Dermis microvascular lymphatic vessel endothelial cell (primary cell): ENCODE measurements at places on chromosomes 3 and 15.
A peak's percentile ranks its signal among the peaks of the same experiment; 100 is the strongest.

DNA sequence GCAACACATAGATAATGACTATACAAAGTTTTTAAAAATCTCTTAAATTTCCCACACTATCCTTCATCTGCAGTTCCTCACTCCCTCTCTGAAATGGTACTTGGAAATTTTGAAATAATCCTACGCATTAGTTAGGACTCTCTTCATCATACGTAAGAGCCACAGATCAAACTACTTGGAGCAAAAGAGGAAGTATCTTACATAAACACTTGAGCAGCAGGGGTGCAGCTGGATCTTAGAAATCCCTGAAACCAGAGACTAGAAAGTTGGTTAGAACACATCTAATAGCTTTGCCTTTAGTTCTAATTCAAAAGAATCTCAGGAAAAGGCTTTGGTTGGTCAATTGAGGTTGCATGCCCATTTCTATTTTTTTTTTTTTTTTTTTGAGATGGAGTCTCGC lies 38.8 kb upstream of the ZNF445 start:
- no peak for DNase-seq

DNA sequence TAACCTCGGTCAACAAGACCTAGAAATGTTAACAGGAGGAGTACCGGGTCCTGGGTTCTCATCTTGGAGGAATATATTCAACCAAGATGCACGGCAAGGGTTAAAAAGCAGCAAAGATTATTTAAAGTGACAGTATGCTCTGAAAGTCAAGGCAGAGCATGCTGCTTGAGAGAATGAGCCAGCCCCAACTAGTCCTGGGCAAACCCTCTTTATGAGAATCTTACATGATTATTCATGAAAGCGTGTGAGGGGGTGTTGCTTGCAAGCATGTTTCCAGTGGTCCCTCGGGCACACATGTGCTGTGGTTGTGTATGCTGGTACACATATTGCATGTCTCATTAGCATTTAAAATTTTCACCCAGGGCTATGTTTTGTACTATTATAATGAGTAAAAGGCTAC lies 1445.6 kb downstream of the SI start:
- DNase-seq, result no peak

DNA sequence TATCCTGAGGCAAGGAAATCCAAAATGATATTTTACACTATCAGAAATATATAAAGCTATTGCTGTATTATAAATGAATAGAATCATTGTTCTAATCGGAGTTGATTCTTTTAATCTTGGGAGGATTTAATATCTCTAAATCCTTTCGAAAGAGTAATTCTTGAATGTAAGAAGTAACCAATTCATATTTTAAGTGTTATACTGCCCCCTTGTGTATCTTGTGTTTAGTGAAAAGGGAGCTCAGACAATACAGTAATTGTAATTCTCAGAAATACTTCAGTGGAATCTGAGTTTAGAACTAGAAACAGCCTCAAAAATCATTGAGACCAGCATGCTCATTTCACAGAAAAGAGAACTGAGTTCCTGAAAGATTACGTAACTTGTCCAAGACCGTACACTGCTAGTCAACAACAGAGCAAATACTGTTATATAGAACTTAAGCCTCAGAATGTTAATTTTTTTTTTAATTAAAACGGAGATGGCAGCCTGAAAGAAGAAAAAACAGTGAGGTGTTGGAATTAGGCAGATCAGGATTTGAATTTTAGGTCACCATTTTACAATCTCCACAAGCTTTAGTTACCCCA lies 42.9 kb downstream of the PLCH1 start:
- DNase-seq, result peak; percentile 42

DNA sequence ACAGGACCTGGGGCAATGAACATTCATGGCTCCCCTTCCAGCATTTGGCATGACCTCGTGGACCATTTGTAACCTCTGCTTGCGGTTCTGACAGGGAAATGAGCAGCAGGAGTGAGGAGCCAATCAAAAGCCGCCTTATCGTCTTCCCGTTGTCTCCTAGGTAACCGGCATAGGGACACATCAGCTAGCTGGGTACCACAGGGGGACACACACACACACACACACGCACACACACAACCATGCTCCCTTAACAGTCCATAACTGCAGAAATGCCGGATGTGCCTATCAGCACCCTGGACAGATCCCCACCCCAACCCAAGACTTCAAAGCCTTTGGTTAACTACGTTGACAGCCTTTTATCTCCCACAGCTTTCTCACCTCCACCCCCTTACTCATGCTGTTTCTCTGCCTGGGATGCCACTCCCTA lies 53.4 kb upstream of the CCDC174 start:
- peak; percentile 11 for DNase-seq

DNA sequence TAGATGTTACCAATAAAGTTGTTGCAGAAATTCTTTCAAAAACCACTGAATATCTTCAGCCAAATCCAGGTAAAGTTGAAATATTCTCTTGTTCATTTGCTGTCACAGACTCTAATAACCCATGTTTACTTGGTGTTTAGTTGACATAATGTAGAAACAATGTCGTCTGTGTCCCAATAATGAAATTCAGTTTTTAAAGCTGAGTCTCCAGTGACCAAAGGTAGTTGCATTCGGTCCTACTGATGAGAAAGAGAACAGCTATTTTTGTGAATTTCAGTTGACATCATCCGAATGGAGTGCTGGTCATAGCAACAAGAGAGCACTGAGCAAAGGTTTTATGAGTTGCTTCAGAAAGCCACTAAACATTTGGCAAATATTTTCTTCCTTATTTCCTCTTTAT lies 88.8 kb upstream of the ADAMTSL3 start:
- no peak for DNase-seq

- DNase-seq, result peak; percentile 47
Measured at GRCh38 chr15:96053031-96053780, 277.3 kb upstream of the NR2F2 start.

DNA sequence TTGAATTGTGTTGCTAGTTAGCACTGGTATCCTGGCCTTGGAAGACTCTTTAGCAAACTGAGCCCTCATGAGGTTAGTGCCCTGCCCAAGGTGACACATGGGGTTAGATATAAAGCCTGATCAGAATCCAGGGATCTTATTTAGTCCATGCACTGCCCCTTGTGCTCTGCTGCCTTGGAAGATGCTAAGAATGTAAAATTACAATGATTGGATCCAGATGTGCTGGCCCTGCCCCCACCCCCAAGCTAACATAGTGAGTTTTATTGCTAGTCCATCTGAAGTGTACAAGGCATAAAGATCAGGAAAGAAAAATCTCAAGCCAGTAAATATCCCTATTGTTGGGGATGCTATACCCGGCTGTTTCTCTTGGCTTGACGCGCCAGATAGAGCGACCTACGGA lies 248.1 kb upstream of the C2CD4B start:
- DNase-seq, result no peak

DNA sequence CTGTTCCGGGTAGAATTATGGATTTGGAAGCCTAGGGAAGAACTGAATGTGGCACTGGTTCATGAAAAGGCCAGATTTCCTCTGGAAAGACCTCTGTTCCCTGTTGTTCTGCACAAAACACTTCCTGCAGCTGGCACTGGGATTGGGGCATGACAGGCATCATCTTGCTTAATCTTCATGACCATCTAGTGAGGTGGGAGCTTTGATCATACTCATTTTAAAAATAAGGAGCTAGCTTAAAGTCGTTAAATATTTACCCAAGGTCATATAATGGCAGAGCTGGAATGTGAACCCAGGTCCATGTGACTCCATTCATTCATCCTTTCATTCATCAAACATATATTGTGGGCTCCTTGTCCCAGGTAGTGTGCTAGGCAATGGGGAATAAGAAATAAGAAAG lies 40.4 kb downstream of the EBLN2 start:
- no peak for DNase-seq

DNA sequence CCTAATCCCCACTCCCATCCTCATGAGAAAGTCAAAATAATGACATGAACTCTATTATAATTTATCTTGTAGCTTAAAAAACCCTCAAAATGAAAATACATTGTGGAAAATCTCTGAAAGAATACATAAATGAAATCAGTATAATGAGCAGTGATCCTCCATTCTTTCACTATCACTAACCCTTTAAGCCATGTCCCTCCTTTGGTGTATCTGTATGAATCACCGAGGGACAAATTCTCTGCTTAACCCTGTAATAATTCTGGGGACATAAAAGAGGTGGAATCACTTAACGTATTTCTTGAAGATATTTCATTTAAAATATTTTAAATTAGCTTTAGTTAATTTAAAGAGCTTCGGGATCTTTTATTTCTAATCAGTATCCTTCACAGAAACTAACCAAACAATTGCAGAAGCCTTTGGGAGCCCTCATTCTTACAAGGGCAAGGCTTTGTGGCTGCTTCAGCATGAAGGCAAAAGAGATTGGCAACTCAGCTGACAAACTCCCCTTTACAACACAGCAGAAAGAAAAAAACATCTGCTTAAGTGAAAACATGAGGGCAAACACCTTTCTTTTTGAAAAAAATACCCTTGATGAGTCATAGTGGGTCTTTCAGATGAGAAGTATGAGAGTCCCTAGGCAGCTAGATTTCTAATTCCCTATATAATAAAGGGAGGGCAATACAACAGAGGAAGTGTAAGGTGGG lies 44.0 kb upstream of the ALCAM start:
- peak; percentile 5 for DNase-seq

DNA sequence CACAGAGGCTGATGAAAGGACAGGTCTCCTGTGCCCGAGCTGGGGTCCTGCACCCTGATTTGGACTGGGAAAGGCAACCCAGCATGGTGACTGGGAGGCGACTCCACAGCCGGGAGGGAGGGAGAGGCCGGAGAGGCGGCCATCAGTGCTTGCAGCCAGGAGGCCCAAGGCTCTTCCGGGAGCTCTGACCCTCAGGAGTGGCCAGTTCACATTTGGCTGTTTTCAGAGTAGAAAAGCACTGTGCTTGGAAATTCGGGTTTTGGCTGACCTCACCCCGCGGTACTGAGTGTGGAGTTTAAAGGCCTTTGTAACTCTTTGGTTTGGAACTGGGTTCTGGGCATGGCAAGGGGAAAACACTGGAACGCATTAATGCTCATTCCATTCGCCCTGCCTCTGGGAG lies 31.9 kb downstream of the SMAD6 start:
- DNase-seq, result no peak

DNA sequence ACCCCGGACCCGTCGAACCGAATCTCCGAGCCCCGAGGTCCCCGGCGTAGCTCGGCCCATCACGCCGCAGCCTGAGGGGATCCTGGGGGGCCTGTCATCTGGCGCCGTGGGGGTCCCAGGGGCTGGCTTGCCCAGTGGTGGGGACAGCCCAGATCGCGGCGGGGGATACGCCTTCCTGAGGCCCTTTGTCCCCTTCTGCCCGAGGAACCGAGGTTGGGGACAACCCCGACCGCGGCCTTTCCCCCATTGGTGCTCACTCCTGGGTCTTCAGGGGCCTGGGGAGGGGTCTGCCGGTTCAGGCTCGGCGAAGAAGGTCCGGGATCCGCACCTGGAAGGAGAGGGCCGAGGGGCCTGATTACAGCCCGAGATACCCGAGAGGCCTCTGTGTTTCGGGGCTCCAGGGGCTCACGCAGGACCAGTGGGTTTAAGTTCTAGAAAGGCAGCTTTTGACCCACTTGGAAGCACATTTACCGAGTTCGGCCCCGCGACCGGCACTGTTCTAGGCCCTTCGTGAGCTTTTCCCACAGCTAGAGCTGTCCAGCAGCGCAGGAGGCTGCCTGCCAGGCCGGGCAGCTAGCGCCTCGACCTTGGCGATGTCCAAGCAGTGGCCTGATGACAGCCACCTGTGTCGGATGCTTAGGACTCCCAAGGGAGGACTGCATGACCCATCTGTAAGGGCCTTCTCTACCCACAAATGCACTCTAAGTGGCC lies 504 bp downstream of the ABHD2 start:
- DNase-seq, result peak; percentile 43

GRCh38 chr15:58355382-58355971 lies 76.3 kb upstream of the LIPC start:
- no peak for DNase-seq

DNA sequence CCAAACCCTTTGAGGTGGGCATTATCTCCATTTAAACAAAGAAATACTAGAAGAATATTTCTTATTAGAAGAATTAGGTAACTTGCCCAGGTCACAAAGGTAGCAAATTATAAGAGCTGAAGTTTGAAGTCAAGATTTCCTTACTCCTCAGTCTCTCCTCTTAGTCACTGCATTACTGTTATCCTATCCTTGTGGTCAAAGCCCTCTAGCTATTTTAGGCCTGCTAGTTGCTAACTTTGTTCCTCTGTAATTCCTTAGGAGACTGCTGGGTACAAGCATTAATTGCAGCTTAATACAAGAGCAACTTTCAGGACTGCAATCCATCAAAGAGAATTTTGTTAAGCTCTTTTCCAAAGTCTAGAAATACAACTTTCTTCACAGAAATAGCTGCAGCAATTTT lies 528.2 kb downstream of the ZIC1 start:
- DNase-seq, result no peak
